Spinal cord (tissue), 10 donors: ENCODE measurements at places on chromosomes 1 and 21. TPM values are rescaled to one million over a fixed set of nuclear protein-coding genes. Genes with fewer than 3 reads are reported as not detected.

The KRTAP11-1 gene
- not detected for total RNA-seq

The RNU1-2 gene
- total RNA-seq, result 4,182 TPM

- DNase-seq, result no peak
These were observed 13.0 kb upstream of the SLC6A9 start for GRCh38 chr1:44044071-44044801.

GRCh38 chr1:156813750-156814570, 2.7 kb downstream of the SH2D2A start:
- DNase-seq, result no peak

GRCh38 chr1:59043796-59044195, 253.1 kb upstream of the FGGY start:
- DNase-seq, result no peak

The IQGAP3 gene
- 7.3 TPM for total RNA-seq

The CA6 gene
- not detected for total RNA-seq

The C1orf232 gene
- total RNA-seq, result not detected

DNA sequence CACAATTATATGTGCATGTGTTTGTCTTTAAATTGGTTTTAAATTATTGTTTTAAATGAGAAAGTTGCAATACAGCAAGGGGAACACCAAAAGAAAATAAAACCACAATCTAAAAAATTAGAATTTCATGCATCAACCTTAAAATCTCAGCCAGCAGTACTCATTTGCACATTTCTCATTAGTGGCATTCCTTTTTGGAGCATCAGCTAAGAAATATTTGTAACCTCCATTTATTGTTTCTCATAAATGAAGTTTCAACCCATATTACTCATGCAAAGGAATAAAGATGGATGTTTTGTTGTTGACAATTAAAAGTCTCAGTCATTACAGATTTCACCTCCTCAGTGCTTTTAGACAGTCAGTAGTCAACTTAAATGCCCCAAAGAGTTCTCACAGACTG, 160.1 kb downstream of the TBX15 start:
- DNase-seq, result no peak

The S100A11 gene
- total RNA-seq, result 17.7 TPM

DNA sequence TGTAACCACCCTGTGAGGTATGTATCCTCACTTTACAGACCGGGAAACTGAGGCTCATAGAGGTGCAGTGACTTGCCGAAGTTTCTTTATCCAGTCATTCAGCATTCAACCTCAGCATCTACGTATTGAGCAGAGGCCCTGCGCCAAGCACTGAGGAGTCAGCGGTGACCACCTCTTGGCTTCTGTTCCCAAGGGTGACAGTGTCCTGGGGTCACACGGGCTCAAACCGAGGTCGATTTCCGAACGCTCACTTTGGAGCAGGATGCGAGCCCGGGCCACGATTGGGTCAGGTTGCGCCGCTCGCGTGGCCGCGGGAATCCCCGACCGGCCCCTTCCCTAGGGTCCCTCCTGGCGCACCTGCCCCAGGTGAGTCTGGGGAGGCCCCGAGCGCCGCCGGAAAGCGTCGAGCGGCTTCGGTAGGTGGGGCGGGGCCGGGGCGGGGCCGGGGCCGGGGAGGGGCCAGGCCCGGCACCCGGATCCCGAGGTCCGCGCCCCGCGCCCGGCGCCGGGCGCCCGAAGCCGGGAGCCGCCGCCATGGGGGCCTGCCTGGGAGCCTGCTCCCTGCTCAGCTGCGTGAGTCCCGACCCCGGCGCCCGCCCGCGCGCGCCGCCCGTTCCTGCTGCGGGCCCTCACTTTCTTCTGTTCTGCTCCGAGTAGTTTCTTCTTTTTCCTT, at the start of gene SERINC2:
Gene SERINC2, plus strand, starts transcription at position 482 of the 673 bp plus-strand sequence. Its CDS starts 53 bp downstream, at position 535.
- no peak for DNase-seq

DNA sequence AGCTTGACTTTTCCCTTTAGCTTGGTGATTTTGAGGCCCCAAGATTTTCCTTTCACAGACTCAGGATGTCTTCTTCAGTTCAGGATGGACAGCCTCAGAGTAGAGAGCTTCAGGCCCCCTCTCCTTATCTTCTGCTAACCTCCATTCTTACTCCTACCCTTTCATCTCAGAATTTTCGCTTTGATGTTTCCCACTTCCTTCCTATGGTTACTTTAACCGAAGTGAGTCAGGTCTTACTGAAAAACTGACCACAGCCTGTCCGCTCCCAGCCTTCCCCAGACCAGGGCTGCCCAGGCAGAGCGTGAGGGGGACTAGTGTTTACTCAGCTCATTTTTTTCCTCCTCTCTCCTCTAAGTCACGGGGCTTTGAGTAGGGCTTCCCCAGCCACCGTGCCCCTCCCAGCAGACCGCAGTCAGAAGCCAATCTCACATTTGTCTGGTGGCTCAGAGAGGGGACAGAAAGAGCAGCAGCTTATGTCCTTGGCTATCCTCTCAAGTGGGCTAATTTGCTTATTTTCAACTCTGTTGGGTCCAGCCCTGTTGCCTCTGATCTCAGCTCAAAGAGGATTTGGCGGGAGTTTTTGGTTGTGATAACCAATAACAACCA, 4.2 kb upstream of the IL19 start:
- no peak for DNase-seq

- no peak for DNase-seq
These were observed 715.4 kb downstream of the LTN1 start for GRCh38 chr21:28277324-28277723.

The GCSAML gene
- total RNA-seq, result 0.40 TPM

DNA sequence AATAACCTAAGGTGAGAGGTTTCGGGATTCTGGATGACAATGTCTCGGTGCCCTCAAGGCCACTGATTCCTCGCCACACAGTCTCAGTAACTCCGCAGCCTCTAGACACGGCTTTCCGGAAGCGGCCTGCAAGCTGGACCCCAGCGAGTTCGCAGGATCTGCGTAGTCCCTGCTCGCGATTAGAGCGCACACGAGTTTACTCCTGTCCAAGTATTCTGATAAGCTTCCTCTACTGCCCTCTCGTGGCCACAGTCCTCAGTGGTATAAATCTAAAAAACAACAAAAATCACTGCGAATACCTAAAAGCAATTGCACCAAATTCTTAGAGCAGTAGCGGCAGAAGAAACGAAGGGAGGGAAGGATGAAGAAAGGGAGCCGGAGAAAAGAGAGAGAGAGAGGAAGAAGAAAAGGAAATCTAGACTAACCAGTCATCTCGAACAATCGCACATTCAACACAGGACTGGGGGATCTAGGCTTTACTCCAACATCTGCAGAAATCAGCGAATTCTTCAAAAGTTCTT, 1.1 kb upstream of the PLXNA2 start:
- peak; percentile 91 for DNase-seq

DNA sequence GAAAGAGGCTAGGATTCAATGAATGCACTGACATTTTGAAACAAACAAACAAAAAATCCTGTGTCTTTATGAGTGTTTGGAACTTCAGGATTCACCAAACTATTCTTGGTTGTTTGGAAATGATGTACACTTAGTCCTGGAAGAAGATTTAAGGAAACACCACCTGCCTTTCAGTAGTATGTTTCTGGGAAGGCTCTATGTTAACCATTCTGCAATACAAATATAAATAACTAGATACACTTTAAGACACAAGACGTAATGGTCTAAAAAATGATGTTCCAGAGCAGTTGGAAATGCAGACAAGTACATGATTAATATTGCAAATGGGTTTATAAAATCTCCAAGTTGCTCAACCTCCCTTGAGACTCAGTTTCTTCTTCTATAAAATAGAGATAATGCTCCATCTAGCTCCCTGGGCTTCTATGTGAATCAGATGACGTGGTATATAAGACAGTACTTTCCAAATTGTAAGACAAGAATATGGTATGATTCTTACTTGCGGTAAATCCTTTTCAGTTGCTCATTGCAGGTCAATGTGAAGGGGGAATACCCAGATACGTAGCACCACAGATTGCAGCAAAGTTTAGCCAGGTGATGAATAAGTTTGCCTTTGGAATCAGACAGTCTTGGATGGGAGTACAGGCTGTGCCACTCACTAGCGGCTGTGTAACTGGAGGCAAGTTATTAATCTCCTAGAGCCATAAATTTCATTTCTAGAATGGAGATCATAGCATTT, 224.8 kb upstream of the SGIP1 start:
- no peak for DNase-seq

The PGLYRP4 gene
- not detected for total RNA-seq

- DNase-seq, result no peak
These were observed 15.2 kb downstream of the CDCP2 start for GRCh38 chr1:54137534-54138061.

The AHDC1 gene
- total RNA-seq, result 22.8 TPM

DNA sequence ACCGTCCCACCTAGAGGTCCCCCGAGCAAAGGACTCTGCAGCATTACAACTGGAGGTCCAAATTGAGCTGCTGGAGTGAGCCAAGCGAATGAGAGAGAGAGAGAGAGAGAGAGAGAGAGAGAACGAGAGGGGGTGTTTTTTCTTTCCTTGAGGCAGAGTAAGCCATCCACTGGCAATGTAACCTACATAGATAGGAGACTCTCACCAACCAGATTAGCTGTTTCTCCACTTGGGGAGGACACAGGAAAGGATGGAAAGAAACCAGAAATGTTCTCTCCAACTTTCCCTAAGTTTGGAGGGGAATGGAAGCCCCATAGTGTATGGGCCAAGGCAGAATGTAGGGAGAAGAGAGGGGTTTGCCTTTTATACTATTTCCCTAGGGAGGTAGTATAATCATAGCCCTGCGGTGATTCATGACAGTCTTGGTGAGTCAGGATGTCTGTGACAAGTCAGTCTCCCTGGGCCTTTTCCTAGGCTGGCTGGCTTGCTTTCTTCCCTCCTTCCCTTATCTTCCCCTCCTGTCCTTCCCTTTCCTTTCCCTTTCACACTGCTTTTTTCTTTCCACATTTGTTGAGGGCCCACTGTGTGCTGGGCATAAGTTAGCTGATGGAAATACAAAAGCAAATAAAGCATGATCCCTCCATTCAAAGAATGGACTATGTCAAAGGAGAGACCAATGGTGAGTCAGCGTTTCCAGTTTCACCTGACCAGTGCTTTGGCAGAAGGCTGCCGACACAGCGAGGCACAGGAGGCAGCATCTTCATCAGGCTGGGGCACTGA, 7.1 kb downstream of the FNDC7 start:
- no peak for DNase-seq

The CD247 gene
- 1.3 TPM for total RNA-seq

- no peak for DNase-seq
These were observed 63.9 kb downstream of the LTN1 start for GRCh38 chr21:28928578-28929420.

The C1QA gene
- total RNA-seq, result 48.2 TPM

DNA sequence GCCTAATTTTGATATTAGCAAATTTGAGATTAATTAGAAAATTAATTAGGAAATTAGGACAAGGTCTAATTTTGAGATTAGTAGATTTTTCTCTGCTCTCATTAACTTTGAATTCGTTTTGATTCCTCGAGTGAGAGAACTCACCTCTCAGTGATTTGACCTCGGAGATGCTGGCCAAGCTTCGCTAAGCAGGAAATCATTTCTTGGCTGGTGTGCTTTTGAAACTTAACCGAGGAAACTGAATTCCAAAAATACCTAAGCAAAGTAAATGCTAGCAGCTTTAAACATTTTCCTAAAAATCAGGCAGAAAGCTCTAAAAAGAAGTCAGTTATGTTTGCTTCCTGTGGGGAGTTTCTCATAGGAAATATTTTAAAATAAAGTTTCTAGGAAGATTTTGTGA, 34.9 kb downstream of the CDC14A start:
- no peak for DNase-seq

The UQCRHL gene
- 3.3 TPM for total RNA-seq

The SPATA21 gene
- total RNA-seq, result 0.17 TPM

- DNase-seq, result no peak
These were observed 84.6 kb downstream of the IGSF21 start for GRCh38 chr1:18192182-18192581.

GRCh38 chr1:26978901-26979300, 14.6 kb upstream of the TRNP1 start:
- no peak for DNase-seq

DNA sequence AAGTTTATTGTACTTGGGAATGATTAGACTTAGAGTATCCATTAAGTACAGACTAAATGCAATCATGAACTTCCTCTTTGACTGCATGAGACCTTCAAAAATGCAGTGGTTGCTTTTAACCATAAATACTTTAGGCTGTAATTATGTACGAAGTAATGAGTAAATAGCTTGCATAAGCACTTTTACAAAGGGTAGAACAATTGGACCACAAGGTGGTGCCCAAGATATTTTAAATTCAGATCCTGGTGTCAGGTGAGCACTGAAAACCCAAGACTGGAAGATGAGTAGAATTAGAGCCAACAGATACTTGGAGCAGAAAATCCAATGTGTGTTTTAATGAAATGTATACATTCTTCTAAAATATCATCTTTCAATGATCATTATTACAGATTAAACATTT, 43.4 kb upstream of the RHOU start:
- DNase-seq, result peak; percentile 40

DNA sequence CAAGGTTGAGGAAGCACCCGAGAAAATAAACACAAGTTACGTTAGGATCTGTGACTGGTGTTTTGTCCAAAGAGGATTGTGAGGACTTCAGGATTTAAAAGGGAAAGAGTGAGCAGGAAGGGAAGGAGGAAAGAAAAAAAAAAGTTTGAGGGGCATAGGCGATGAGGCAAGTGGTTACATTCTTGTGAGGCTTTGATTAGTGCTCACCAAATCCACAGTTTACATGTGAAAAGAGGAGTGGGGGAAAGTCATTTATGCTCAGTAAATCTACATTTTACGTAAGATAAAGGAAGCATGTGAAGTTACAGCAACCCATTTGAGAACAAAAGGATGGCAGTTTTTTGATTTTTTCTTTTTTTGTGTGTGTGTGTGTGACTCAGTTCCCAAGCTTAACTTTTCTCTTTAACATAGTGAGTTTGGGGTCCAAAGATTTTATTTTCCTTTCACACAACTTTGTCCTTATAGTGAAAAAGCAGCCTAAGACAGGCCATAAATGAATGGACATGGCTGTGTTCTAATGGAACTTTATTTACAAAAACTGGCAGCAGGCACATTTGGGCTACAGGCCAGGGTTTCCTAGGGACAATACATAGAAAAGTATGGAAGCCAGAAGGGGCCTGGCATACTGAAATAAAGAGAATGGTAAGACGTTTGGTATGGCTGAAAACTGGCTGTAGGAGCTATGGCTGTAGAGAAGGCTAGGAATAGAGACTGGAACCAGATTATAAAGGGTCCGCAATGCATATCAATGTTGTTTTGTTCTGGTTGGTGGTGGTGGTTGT, 121.7 kb downstream of the FGGY start:
- DNase-seq, result peak; percentile 28

GRCh38 chr1:89918127-89918793, 76.7 kb upstream of the ZNF326 start:
- no peak for DNase-seq

The KRTAP6-3 gene
- total RNA-seq, result not detected

- DNase-seq, result no peak
These were observed 3.3 kb downstream of the CD46 start for GRCh38 chr1:207754974-207755700.

The LAPTM5 gene
- 13.8 TPM for total RNA-seq

The GSTM3 gene
- 154 TPM for total RNA-seq

The CTTNBP2NL gene
- 16.9 TPM for total RNA-seq
